ENCODE measurements at places on chromosomes 1 and 21.
A peak's percentile ranks its signal among the peaks of the same experiment; 100 is the strongest.

GRCh38 chr1:241821363-241821762 is 26.6 kb upstream of the EXO1 start:
- no peak for DNase-seq

GRCh38 chr1:204162494-204163074 is 3.6 kb downstream of the REN start:
- DNase-seq = peak; percentile 76

- no peak for DNase-seq
Observed at GRCh38 chr1:110702260-110702659, 27.5 kb upstream of the KCNA3 start.

GRCh38 chr1:81949421-81949820 is 148.7 kb downstream of the ADGRL2 start:
- DNase-seq = no peak

GRCh38 chr1:55980582-55980981 is 598.8 kb downstream of the PLPP3 start:
- no peak for DNase-seq

DNA sequence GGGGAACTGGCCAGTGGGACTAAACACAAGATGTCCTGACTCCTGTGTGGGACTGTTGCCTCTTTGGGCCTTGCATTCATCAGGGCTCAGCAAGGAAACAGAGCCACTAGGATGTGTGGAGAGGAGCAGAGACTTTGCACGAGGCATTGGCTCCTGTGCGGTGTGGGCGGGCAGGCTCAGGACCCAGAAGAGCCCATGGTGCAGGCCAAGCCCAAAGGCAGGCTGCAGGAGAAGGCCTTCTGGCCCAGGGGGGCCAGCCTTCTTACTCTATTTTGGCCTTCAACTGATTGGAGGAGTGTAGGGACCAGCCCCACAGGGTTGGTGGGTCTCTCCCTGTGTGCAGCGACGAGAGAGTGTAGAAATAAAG is 23.5 kb downstream of the LRRC3 start:
- DNase-seq = no peak

DNA sequence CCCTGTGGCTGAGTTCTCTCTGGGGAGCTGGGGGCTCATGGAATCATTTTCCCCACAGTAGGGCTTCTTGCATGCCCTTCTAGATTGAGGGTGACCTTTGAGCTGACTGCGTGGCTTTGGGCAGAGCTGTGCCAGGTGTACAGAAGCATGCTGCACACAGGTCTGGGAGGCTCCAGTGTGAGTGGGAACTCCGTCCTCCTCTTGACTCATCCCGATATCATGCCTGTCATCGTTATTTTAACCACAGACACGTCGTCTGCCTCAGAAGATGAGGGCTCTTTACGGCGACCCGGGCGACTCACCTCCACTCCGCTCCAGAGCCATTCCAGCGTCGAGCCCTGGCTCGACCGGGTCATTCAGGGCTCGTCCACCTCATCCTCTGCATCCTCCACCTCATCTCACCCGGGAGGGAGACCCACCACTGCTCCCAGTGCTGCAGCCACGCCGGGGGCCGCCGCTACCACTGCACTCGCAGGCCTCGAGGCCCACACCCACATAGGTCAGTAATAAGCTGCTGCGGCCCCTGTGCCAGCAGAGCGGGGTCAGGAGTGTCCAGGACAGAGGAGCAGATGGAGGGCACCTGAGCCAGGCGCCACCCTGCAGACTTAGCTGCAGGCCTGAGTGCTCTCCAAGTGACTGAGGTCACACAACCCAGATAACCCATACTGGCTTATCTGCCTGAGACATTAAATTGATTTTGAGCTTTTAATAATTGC is 39.8 kb downstream of the DIP2A start:
- DNase-seq = no peak

- DNase-seq = no peak
Observed at GRCh38 chr1:161222175-161223019, 1.0 kb downstream of the APOA2 start.

- DNase-seq = no peak
Observed at GRCh38 chr1:240093120-240093961, 1.7 kb downstream of the FMN2 start.

DNA sequence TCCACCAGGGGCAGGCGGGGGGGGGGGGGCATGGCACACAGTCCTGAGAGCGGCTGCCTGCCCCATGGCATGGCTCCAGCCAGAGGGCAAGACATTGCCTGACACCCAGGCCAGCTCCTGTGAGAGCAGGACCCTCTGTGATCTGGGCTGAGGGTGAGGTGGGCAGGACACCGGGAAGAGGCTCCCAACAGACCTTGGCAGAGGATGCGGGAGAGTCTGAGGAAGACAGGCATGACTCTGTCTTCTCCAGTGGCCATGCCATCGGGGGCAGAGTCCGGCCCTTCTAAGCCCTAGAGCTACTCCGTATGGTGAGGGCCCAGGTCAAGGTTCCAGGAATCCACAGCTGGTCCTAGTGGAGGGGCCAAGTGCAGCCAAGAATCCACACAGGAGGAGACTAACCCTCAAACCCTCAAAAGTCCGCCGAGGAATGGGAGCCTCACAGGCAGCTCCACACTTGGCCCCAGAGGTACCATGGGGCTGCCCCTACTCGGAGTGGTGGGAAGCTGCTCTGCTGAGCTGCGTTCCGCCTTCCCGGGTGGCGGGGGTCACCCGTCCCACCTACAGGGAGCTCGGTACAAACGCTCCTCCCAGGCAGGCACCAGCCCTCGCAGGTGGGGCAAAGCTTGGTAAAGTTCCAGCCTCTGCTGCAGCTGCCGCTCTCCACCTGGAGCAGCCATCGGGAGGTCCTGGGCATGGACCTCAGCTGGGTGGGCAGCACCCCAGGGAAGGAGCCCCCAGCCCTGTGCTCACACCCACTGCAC is 6.5 kb downstream of the ACTRT2 start:
- DNase-seq = no peak

DNA sequence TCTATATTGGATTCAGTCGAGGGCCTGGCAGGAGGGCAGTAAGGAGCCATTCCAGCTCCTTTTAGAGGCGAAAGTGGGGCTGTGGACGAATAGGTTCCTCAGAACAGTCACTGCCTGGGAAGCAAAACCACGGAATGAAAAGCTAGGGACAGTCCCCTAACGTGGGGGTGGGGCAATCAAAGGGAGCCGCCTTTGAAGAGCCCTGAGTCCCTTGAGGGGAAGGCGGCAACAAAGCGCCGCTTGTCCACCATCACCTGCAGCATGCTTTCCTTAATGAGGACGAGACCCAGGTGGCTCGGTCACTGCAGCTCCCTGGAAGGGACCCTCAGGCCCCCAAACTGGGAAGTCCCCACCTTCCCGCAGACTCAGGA is 184.7 kb downstream of the ETS2 start:
- DNase-seq = no peak

DNA sequence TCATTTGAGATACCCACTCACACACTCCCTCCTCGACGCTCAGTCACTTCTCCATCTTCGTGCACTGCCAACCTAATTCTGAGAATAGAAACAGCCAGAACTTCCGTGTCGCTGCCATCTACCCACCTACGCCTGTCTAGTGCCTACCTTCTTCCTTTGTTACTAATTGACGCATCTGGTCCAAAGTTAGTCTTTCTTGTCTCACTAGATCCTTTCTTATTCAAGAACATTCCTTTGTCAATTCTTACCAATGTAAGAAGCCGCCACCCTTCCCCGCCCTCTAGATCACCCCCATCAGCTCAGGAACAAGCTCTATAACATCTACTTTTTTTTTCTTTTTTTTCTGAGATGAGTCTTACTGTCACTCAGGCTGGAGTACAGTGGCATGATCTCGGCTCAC is 3.7 kb downstream of the PADI6 start:
- no peak for DNase-seq

DNA sequence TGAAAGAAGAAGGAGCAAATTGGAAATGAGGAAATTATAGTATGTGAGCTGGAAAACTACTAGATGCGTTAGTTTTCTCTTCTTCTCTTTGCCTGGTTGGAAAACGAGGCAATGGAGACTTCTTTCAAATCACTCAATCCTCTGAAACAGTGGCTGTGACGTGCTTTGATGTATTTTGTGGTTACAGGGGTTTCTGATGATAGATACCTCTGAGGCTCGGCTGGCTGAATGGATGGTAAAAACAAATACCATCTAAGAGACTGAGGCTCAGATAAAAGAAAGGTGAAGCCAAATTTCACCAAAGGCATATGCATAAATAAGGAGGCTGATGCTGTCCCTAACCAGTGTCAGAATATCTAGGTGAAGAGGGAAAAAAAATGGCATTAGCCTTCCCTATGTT is 15.1 kb downstream of the MAB21L3 start:
- DNase-seq = no peak

GRCh38 chr1:190244406-190244805 is 233.3 kb downstream of the BRINP3 start:
- no peak for DNase-seq

DNA sequence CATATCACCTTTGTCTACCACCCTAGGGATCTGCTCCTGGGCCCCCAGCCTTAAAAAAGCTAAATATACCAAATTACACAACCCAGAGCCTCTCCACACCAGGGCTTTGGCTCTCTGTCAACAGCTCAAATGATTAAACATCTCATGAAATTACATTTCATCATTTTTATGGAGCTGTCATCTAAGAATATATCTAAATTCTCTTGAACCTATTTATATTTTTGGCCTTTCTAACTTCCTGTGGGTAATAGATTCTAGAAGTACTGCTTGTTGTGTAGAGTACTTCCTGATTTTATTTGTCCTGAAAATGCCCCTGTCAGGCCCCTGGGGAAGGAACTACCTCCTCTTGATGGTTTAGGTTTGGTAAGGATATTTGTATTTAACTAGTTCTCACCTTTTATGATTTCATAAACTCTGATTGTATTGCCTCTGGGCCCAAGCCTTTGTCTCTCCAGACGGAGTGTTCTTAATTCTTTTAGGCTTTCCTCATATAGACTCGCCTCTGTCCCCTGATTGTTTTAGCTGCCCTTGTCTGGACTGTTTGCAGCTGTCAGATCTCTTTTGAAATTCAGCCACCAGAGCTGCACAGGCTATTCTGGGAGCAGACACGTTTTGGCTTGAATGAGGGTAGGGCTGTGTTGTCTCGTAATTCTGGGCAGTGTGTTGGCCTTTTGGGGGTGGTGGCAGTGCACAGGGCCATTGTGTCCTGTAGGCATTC is 16.6 kb downstream of the MYOG start:
- no peak for DNase-seq

- no peak for DNase-seq
Observed at GRCh38 chr1:216293683-216294082, 129.6 kb downstream of the USH2A start.

DNA sequence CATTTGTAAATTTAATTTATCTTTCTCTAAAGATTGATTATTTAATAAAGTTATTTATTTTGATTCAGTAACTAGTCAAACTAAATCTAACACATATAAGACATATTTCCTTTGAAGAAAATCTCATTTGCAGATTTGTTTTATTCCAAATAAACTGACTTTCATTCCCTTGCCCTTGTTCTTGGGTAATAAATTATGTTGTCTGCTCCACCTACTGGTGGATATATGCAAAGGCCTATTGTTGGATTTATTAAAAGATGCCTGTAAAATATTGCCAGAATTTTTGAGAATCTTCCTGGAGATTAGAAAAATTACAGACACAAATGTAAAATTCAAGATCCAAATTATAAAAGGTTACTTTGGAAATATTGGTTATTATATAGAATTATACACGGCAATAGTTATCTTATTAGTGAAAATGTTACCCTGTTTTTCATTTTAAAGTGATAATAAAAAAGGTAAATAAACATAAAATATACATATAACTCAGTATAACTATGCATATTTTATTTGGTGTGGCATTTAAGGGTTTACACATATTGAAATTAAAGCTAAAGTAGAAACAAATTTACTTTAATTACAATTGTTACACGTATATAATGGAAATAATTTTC is 116.1 kb downstream of the SPATA17 start:
- DNase-seq = no peak

DNA sequence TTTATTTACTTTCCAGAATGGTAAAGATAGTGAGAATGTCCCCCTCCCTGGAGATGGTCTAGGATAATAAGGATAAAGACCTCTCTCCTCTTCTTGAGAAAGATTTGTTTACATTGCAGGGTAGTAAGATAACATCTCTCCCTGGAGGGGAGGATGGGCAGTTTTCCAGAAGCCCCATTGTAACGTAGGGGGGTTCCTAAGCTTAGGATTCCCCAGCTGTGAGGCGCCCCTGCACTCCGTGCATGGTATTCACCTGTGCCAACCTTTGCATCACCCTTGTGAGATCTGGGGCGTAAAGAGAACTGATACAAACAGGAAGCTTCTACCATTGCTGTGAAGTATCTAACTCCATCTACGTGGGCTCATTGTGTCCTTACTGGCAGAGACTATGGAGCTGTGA is 148.7 kb upstream of the DNAH14 start:
- no peak for DNase-seq

DNA sequence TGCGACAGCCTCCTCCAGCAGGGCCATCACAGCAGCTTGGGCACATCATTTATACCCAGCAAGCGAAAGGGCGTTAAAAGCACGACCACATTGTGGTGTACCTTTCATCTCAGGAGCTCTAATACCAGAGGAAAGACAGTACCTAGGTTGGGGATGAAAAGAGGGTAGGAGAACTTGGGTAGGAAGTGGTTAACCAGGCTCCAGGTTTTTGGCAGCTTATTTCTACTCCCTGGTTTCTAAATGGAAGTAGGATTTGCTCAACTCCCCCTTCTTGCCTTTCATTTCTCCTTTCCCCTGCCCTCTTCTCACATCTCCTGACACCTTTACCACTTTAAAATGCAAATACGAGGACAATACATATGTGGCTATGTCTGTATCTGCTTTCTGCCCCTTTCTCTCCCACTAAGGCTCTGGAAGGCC is 30.2 kb downstream of the FAM177B start:
- DNase-seq = no peak

- DNase-seq = no peak
Observed at GRCh38 chr1:185850366-185850765, 116.2 kb downstream of the HMCN1 start.

DNA sequence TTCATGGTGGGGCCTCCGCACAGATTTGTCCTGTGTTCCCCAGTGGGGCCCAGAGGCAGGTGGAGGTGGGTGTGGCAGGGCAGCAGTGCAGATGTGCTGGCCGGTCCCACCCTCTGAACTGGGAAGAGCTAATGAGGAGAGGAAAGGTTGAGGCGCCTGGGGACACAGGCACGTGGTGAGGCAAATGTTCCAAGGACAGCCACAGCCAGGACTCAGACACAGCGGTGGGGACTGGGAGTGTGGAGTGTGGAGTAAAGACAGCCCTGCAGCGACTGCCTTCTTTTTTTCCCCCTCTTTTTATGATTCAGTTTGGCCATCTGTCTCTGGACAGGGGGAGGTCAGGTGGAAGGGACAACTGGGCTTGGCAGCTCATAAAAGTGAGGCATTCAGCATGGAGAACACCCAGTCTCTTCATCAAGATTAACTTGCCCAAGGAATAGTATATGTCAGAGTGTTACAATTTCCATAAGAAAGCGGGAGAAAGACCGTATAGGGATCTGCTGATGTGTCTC is 104.2 kb upstream of the GCLM start:
- DNase-seq = no peak

- no peak for DNase-seq
Observed at GRCh38 chr1:153342178-153342577, 6.5 kb downstream of the PGLYRP4 start.

- DNase-seq = no peak
Observed at GRCh38 chr1:100313382-100313781, 38.9 kb upstream of the CDC14A start.

GRCh38 chr1:230825761-230826160 is 42.6 kb downstream of the C1orf198 start:
- no peak for DNase-seq

GRCh38 chr1:46614604-46614984 is 2.0 kb downstream of the MOB3C start:
- DNase-seq = no peak

GRCh38 chr21:28937737-28938136 is 54.9 kb downstream of the LTN1 start:
- no peak for DNase-seq

Data from memory B cell (primary cell).